ENCODE measurements at places on chromosomes 11 and 22.

DNA sequence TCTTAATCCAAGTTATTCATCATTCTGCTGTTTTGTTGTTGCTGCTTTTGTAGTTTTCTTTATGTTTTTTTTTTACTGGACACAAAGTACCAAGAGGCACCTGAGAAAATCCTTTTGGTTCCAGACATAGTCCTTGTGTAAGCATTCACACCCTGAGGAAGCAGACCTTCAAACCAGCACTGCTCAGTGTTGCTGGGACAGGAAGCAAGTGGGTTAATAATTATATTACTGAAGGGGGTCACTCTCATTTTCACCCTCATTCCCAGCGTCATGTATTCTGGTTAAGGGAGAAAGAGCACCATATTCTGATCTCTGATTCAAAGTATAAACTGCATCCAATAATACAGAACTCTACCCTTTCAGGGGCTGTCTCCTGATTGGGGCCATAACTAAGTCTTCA lies 5.9 kb upstream of the ALKBH3 start:
- DNase-seq = no peak

- DNase-seq = no peak
These were observed 2.7 kb downstream of the TENM4 start for GRCh38 chr11:79437981-79438630.

DNA sequence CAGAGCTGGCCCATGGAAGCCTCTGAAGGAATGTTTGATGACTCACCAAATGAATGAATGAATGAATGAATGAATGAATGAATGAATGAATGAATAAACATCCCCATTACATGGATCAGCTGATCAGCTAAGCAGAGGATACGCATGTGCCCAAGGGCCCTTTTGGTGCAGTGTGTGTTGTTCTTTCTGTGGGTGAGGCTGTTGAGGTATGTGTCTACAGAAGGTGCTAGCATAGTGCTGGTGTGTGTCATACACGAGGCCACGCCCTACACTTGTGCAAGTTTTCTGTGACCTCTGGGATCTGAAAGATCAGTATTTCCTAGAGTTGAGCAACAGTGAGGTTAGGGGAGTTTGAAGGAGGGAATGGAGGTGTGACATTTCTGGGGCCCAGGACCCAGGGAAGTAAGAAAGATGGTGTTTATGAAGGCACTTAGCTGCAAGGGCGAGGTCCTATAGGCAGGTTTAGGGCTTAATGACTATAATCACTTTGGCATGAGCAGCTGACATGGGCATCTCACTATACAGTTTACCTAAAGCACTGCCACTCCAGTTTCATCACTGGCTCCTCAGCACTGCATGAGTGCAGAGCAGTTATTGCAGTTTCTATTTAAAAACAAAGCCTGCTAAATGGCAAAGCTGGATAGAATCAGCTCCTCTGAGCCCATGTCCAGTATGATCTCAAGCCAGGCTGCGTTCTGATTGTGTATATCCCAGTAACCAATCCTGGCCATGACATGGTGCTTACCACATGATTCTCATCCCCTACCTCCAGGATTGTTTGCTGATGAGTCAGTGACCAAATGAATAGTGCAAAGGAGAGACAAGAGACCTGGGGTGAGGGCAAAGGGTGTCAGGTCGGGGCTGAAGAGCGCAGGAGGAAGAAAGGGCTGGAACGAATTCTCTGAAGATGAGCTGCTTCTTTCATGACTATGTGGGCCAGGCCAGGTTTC lies 36.4 kb upstream of the E2F8 start:
- no peak for DNase-seq

- no peak for DNase-seq
These were observed 3.2 kb upstream of the PLA2G3 start for GRCh38 chr22:31143537-31143936.

GRCh38 chr22:33656808-33657628 lies 263.3 kb downstream of the LARGE1 start:
- no peak for DNase-seq

DNA sequence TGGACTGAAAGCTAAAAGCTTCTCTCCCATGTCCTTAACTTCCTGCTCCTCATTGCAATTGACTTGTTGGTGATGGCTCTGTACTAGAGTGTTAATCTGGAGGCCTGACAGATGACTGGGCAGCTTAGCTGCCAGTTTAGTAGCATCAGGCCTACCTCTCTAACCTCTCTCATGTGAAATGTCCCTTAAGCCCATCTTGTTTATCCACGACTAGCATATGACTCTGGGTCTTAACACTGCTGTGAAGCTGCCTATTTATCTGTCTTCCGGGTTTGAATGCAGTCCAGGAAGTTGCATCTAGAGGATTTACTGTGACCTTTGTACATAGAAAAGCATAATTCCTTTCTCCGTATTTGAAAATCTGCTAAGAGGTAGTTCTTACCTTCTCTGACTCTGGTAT lies 85.3 kb upstream of the HORMAD2 start:
- no peak for DNase-seq

GRCh38 chr22:37302674-37303555 lies 20.6 kb downstream of the CYTH4 start:
- DNase-seq = no peak

DNA sequence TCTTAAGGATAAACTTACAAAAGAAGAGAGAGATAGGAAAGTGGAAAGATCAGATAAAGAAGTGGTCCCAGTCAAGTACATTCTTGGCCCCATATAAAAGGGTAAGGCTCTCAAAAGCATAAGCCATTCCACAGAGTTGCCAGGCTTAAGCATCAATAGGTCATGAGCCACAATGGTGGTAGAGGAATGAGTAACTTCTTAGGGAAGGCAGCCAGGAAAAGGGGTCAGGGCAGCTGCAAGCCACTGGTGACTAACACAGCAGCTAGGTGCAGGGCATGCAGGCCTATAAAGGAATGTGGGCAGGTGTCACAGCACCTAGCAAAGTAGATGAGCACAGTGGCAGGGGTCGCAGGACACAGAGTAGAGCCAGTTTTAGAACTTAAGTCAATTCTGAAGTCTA lies 302.6 kb upstream of the FAT3 start:
- DNase-seq = no peak

DNA sequence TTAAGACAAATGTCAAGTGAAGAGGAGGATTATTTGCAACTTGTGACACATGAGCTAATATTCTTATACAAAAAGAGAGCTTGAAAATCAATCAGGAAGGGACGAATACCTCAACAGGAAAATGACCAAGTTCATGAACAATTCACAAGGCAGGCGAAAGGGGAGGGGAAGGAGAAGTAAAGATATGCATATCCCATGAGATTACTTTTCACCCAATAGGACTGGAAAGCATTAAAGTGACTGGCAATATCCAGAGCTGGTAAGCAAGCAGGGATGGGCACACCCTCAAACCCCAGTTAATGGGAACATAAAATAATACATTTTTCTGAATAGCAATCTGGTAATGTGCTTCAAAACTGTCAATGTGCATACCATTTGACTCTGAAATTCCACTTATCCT lies 129.5 kb downstream of the SLC1A2 start:
- no peak for DNase-seq

- DNase-seq = no peak
These were observed 174.5 kb upstream of the NTM start for GRCh38 chr11:131195661-131196517.

- DNase-seq = no peak
These were observed 9.8 kb downstream of the POU2AF3 start for GRCh38 chr11:111308140-111308539.

DNA sequence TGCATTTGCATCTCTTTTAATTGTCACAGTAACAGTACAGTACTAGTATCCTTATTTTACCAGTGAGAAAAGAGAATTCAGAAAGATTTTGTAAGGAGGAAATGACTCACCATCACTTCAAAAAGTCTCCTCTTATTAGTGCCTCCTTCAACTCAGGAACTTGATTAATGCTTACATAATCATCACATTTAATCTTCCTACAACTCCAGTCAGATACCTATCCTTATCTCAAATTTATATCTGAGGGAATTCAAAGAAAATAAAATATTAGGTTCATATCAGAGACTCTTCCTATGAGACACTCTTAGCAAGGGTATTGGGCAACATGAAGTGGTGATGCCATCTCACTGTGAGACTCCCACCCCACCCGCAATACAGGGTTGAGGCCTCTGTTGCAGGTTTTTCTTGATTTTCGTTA lies 26.1 kb upstream of the CTSC start:
- no peak for DNase-seq

DNA sequence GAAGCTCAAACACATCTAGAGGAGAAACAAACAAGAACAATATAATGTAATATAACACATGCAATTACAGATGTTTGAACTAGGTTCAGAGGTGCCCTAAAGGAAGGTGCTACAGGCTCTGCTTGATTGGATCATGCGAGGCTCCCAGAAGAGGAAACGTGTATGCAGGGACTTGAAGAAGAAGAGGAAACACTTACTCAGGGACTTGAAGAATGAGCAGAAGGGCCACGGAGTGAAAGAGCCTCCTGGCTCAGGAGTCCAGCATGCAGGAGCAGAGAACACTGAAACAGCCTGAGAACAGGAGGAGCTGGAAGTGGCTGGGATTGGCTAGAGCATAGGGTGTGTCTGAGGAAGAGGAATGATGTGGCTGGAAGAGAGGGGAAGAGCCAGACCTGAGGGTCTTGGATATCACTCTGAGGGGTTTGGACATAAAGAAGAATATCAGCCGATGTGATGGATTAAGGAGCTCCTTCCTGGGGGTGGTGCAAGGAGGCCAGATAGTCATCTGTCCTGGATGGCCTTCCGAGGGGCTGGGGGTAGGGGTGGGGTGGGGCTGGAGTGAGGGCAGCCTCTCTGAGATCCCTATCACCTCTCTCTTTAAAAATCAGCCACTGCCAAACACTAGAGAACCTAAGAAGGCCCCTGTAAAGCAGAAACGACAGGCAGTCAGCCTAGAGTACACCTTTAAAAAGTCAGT lies 16.8 kb downstream of the FZD4 start:
- no peak for DNase-seq

GRCh38 chr11:45332276-45332934 lies 46.3 kb upstream of the SYT13 start:
- DNase-seq = no peak

DNA sequence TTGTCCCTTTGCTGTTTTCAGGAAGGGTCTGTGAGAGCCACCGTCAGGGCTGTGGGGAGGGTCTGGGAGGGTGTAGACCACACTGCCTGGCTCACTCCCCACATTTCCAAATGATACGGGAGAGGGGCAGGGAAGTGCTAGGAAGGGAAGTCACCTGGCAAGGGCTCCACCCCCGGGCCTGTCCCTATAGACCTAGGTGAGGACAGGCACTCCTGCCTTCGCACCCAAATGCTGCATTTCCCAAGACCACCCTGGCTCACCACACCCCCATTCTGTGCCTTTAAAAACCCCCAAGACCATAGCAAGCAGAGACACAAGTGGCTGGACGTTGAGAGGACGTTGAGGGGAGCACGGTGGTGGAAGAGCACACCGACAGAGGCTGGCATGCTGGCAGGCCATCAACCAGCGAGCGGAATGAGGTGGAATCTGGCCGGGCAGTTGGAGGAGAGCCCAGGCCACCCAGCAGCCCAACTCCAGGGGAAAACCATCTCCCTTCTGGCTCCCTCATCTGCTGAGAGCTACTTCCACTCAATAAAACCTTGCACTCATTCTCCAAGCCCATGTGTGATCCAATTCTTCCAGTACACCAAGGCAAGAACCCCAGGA lies 45.7 kb downstream of the GNB1L start:
- no peak for DNase-seq

GRCh38 chr11:109993786-109994185 lies 99.4 kb upstream of the ZC3H12C start:
- DNase-seq = no peak

DNA sequence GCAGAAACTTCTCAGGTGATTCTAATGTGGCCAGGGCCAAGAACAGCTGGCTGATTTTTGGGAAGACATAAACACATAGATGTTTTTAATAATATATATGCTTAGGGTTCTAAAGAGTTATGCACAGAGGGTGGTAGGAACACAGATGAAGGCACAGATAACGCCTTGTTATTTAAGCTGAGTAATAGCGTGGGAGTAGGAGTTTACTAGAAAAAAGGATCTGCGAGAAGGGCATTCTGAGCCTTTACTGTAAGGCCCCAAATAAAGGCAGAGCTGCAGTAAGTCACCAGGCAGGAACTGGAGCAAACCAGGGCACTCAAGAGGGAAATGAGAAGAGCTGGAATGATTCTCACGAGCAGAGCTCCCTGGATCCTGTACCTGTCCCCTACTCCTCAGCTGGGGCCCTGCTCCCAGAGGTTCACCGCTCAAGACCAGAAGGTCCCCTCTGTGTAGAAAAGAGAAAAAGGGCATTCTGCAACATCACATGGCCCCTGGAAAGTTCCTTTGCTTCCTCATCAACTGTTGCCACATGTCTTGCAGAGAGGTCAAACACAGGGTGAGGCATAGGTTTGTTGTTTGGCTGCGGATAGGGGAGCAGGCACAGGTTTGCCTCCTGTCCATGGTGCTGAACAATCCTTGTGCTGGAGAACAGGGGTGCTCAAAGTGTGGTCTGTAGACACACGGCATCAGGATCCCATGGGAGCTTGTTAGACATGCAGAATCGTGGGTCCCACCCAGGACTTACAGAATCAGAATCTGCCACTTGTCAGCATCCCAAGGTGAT lies 125.7 kb downstream of the TENM4 start:
- no peak for DNase-seq

- DNase-seq = no peak
These were observed 21.2 kb upstream of the IL17RA start for GRCh38 chr22:17063411-17064106.

DNA sequence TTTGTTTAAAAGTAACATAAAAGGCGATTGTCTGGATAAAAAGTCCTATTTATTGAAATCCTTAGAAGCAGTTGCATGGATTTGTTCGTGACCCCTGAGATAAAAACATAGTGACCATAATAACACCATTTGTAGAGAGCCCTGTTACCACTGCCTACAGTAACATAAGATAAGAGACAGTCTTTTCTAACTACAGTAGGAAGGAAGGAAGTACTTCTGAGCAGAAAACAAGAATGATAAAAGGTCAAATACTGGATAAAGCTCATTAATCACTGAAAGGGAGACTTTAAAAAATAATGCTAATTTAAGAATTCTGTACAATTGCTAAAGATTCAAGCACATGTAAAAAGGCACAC lies 47.1 kb upstream of the SOX6 start:
- DNase-seq = no peak

- DNase-seq = no peak
These were observed 37.0 kb upstream of the TIMP3 start for GRCh38 chr22:32764330-32765131.
